Activated naive CD4-positive, alpha-beta T cell (primary cell): ENCODE measurements at places on chromosomes 12 and 14.

GRCh38 chr12:108825201-108825950, 32.0 kb downstream of the SSH1 start:
- no peak for DNase-seq

GRCh38 chr14:67357969-67358354, 1.6 kb downstream of the ATP6V1D start:
- no peak for DNase-seq

DNA sequence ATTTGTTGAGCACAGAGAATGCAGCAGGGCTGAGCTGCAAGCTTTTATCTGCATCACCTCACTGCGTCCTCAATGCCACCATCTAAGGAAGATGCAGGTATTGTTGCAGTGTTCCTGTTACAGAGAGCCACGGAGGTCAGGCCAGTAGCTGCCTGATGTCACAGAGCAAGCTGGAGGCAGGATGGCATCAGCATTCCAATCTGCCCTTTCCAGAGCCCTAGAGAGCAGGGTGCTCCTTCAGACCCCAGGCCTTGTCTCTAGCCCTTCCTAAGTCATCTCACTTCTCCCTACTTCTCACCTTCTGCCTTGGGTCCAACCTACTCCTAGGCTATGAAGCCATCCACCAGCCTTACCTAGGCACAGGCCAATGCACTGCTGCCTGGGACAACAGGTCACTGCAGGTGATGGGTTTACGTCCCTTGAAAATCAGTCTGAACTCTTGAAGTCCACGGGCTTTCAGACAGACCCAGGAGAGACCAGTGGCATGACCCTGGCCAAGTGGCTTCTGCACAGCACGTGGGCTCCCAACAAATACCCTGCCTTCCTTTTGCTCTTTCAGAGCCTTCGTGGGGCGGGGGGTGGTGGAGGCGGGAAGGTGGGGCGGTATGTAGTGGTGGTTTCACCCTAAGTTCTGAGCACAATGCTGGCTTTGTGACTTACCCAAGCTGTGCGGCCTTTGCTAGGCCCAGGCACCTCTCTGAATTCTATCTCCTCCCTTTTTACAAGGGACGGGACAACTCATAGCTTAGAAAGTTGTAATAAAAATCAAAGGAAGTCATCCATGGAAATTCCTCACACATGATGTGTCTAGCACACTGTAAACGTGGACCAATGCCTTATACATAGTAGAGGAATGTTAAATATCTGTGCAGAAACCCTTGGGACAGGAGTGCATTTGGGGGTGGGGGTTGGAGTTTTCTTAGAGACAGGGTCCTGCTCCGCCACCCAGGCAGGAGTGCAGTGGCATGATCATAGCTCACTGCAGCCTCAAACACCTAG, 136.0 kb downstream of the KSR2 start:
- DNase-seq: no peak

GRCh38 chr14:104957146-104958113, 20.7 kb downstream of the AHNAK2 start:
- DNase-seq: no peak

DNA sequence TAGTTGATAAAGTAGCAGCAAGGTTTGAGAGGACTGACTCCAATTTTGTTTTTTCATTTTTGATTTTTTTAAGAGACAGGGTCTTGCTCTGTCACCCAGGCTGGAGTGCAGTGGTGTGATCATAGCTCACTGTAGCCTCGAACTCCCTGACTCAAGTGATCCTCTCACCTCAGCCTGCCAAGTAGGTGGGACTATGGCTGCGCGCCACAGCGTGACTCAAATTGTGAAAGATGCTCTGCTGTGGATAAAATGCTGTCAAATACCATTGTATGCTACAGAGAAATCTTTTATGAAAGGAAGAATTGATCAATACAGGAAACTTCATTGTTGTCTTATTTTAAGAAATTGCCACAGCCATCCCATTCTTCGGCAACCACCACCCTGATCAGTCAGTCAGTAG, 48.3 kb downstream of the SCN8A start:
- no peak for DNase-seq

DNA sequence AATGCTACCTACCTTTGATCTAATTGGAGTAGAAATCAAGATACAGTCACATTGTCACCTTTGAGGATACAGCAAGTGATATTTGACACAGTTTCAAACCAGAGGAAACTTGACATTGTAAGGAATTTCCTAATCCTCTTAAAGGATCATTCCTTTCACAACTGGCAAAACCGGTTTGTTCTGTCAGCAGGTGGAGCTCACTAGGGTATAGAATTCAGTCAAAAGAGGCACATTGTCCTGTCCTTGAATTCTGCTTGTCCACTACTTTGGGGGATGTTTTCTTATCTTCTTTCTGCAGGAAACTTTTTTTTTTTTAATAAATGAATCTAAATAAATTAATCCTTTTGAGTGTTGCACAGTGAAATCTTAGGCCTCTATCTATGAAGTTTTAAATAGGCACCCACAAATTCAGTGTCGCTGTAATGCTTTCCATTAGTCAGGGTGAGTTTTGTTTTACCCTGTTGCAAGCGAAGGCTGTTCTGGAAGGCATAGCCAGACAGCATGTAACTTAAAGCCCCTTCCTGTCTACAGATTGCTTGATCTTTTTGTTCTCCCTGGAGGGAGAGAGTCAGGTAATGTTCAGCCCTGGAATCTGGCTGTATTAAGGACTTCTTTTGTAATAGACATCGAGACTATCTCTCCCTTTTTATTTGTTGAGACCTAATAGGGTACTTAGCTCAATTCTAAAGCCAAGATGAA, 285.0 kb upstream of the RGS6 start:
- DNase-seq: no peak

DNA sequence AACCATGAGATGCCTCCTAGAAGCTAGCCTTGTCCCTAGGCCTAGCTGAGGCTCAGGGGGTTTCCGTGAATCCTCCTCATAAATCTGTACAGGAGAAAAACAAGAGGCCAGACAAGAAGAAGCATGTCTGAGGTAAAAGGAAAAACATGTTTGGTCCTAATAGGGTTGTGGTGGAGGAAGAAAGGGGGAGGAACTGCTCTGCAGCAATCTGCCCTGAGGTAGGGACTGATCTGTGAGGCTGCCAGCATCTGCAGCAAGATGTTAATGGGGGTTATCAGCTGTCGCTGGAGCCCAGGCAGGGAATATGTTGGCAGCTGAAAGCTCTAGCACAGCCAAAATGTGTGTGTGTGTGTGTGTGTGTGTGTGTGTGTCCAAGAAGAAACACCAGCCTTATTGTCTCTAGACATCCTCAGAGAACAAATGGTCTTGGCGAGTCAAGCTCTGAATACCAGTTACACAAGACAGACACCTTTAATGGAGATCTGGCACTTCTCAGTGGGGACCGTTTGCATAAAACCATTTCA, 218.5 kb downstream of the NUAK1 start:
- DNase-seq: no peak

- DNase-seq: no peak
These were observed 10.7 kb downstream of the STAC3 start for GRCh38 chr12:57240066-57240921.

DNA sequence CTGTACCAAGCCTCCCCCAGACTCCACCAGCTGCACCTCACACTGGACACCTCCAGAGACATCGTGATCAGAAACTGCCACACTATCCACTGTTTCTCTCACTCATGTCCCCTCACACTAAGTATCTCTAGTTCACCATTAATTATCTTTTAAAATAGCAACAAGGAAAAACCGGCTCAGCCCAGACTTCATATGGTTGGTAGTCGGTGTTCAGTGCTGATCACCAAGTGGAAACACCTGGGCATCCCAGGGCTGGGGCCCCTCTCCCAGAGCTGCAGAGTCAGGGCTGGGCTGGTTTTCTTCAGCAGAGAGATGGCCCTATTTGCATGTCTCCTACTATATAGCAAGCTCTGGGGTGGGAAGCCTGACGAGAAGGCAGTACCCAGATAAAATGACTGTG, 1140.0 kb downstream of the TMEM121 start:
- no peak for DNase-seq

GRCh38 chr12:112822056-112822455, 30.5 kb downstream of the RPH3A start:
- DNase-seq: no peak

- DNase-seq: no peak
These were observed 14.8 kb downstream of the BDKRB1 start for GRCh38 chr14:96270565-96271420.

GRCh38 chr12:76274420-76275083, 73.7 kb downstream of the BBS10 start:
- DNase-seq: no peak

DNA sequence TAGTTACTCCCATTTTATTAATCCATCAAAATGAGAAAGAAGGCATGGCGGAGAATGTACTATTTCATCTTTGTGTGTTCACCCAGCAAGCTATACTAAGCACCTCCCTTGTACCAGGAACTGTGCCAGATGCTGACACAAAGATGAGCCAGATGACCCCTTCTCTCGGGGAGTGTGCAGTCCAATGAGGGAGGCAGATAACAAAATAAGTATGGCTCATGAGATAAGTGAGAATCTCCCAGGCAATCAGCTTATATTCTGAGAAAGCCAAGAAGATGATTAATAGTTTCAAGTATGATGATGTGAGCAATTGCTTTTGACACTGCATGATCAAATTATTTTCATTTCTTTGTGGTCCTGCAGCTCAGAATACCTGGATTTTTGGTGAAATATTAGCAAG, 1.3 kb upstream of the TMEM233 start:
- DNase-seq: no peak

- DNase-seq: no peak
These were observed at the start of gene TTC9 for GRCh38 chr14:70641548-70642302. TSS of gene TTC9 (plus strand) at chr14:70641916. CDS start at chr14:70642130, 214 bp downstream.

DNA sequence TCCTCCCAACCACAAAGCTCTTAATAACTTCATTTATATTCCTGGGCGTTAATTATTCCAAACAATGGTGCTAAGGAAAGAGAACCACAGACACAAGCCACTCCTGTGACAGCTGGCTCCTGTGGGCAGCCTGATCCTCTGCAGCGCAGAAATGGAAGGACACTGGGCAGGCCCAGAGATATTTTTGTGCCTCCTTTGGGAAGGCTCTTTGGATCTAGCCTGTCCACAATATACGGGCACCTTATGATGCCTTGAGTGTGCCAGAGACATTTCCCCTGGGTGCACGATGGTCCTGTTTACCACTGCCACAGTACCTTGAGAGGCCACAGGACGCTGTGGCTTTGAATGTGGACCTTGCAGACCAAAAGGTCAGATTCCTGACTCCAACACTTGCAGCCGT, 2.1 kb downstream of the ASB2 start:
- DNase-seq: no peak

DNA sequence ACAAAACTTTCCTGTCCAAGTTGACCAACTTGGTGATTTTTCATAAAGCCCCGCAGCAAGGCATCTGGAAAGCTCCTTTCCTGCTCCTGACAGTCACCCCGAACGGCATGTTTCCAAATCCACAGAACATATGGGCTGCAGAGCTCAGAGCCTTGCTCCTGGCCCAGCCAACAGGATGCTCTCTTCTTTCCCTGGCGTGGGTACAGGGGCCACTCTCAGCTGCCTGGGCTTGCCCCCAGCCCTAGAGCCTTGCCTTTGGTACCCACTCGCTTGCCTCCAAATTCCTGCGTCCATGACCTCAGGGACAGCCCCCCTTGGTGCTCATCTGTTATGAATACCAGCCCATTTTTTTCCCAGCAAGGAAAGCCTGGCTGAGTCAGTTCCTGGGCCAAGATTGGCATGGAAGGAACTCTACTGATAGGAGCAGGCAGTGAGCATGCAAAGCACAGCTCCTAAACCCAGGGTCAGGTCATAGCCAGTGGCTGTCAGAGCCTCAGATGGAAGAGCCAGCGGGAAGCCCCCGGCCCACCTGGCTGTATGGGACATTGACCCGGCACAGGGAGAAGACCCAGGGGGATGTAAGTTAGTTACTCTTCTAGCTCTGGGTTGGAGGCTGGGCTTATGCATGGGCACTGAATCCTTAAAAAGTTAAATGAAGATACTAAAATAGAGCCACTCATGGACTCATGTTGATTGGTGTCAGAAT, 105.3 kb upstream of the RTL1 start:
- no peak for DNase-seq

DNA sequence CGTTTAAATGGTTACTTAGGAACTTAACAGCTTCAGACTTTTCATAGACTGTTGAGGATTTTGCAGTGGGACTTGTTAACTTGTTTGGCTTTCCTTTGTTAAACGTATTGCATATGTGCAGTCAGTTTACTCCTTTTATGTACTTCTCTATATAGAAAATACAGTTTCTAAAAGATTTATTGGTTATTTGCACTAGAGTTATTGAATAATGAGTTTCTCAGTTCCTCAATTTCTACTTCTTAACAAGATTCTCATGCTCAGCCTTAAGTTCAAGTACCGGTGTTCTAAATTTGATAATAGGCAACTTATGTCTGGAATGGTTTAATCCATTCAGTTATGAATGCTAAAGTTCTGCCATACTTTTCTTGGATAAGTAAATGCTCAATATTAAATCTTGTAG, 919 bp downstream of the PSMA3 start:
- no peak for DNase-seq
